Bronchus fibroblast of lung (primary cell): ENCODE measurements at places on chromosomes 12 and 14. TPM values are rescaled to one million over a fixed set of nuclear protein-coding genes. Genes with fewer than 3 reads are reported as not detected.

The HRK gene
- total RNA-seq = not detected in 2 replicates

The PCBP2 gene
- total RNA-seq = 125 and 136 TPM in 2 replicates

The IFT43 gene
- total RNA-seq = 42.4 and 44.6 TPM in 2 replicates

The FBXW8 gene
- 13.5 and 14.1 TPM in 2 replicates for total RNA-seq

The SH2B3 gene
- total RNA-seq = 28.1 and 29.4 TPM in 2 replicates

The DNM1L gene
- total RNA-seq = 47.7 and 48.3 TPM in 2 replicates
